ENCODE measurements at places on chromosomes 11 and 22.

GRCh38 chr11:115360186-115360824, 143.9 kb downstream of the CADM1 start:
- no peak for DNase-seq

GRCh38 chr11:34049028-34049427, 2.5 kb upstream of the CAPRIN1 start:
- no peak for DNase-seq

DNA sequence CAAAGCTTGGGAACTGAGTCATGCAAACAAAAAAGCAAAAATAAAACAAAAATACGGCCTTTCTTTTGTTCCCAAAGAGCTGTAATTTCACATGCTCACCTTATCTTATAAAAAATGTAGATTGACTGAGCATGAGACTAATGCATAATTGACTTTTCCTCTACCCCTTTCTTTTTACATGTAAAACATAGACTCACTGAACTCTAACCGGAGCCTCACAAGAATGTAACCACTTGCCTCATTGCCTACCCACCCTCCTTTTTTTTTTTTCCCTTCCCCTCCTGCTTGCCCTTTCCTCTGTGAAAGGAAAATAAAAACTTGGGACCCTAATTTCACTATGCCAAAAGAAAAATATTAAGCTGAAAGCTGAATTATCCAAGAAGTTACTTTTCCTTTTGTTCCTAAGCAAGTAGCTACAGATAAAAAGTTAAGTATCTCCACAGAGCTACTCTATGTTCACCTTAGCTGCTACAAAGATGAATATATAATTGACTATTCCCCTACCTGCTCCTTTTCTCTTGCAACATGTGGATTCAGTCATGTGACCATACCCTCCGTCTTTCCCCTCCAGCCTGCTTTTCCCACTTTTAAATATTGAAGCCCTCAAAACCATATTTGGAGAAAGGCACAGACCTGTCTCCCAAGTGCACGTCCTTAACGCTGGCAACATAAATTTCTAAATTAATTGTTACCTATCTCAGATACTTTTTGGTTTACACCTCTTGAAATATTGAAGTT, 39.6 kb upstream of the WEE1 start:
- no peak for DNase-seq

GRCh38 chr22:40541300-40541699, 95.2 kb downstream of the MRTFA start:
- DNase-seq: no peak

- DNase-seq: no peak
Observed at GRCh38 chr11:123578778-123579481, 75.5 kb downstream of the SCN3B start.

DNA sequence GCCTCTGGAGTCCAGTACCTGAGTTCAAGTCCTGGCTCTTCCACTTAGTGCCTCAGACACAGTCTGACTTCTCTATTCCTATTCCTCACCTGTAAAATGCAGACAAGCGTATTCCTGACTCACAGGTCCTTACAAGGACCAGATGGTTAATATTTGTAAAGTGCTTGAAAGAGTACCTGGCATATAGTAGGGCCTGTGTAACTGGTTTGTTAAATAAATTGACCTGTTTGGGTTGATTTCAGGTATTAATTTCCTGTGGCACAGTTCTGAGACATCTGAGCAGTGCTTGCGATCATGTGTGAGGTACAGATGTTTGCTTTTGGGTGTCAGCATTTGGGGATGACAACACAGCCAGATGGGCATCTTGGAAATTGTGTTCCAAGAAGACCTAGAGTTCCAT, 127.5 kb downstream of the APIP start:
- no peak for DNase-seq

GRCh38 chr11:74462631-74463030, 4.7 kb downstream of the KCNE3 start:
- DNase-seq: no peak

GRCh38 chr11:133516845-133517244, 15.5 kb downstream of the OPCML start:
- DNase-seq: no peak

DNA sequence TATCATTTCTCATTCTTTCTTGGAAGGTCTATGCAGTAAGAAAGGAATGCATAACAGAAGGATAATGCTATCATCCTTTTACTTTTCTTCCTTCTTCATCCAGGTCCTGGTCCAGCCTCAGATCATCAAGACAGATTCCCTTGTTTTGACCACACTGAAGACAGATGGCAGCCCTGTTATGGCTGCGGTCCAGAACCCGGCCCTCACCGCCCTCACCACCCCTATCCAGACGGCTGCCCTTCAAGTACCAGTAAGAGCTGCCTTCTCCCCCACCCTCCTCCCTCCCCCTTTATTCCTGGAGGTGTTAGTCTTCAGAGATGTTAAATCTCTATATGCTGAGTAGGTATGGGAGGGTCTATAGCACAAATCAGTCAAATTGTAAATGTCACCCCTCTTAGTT, 37.9 kb downstream of the SREBF2 start:
- no peak for DNase-seq

DNA sequence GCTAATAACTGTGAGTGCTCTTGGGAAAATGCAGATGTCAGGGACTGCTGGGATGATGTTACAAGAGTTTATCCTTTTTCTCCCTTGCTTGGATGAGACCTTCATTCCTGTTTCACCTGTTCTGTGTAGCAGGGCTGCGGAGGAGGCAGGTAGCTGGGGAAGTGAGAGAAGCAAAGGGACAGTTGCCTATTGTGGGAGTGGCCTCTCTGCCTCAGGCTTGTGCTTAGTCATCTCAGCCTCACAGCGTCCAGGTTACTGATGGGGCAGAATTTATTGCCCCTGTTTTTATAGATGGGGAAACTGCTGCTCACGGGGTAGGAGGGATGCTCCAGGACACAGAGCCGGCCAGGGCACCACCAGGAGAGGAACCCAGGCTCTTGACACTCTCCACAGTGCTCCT, 1.7 kb downstream of the STX3 start:
- no peak for DNase-seq

- DNase-seq: no peak
Observed at GRCh38 chr11:76823481-76824028, 37.2 kb upstream of the ACER3 start.

DNA sequence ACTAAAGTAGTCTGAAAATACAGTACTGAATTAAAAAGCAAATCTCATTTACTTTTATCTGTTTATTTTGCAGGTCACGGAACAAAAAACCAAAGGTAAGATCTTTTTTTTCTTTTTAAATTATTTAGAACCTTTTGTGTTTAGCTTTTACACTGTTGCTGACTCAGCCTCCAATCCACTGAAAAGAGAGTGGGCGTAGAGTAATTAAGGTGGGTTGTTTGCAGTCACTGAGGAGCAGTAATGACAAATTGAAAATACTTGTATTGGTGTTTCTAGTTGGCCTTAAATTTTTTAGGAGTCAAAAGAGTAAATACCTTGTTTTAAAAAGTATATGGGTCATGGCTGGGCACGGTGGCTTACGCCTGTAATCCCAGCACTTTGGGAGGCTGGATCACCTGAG, 73.4 kb downstream of the TNRC6B start:
- DNase-seq: no peak

- no peak for DNase-seq
Observed at GRCh38 chr11:31797190-31798056, 13.7 kb downstream of the PAX6 start.

- DNase-seq: no peak
Observed at GRCh38 chr11:61489833-61490721, 18.5 kb upstream of the LRRC10B start.

- DNase-seq: no peak
Observed at GRCh38 chr11:19511413-19512183, 201.0 kb upstream of the NAV2 start.

Measured in renal pelvis (tissue), 12 donors.